Activated naive CD4-positive, alpha-beta T cell (primary cell): ENCODE measurements at places on chromosomes 1 and 21.

DNA sequence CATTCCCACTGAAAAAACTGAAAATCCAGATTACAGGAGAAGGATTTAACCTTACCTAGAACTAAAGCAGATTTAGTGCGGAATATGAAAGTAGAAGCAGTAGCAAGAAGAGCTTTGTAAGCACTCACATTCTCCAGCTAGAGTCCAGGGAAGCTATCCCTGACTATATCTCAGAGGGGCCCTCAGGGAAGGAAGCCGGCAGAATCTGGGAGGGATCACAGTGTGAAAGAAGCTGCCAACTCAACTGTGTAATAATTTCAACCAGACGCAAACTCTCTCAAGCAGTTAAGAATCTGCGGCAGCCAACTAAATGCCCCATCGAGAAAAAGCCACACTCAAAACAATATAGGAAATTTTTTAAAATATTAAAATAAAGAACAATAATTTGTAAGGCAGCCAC lies 163.8 kb downstream of the EIF4G3 start:
- DNase-seq = no peak

GRCh38 chr1:17163789-17164666 lies 40.9 kb upstream of the PADI1 start:
- DNase-seq = no peak

GRCh38 chr1:233561708-233562426 lies 52.0 kb upstream of the KCNK1 start:
- DNase-seq = no peak

DNA sequence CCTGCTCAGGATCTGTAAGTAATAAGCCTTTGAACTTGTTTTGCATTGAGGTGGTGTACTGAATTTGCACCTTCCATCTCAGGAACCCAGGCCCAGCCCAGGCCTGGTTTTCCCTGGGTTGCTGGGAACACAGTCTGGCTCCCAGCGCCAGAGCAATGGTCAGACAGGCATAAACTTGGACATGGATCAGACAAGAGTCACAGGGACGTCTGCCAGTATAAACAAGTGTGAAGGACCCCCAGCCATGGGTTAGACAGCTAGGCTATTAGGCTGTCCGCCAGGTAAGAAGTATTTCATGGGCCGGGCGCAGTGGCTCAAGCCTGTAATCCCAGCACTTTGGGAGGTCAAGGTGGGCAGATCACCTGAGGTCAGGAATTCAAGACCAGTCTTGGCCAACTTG lies 5.5 kb downstream of the IFNLR1 start:
- no peak for DNase-seq

DNA sequence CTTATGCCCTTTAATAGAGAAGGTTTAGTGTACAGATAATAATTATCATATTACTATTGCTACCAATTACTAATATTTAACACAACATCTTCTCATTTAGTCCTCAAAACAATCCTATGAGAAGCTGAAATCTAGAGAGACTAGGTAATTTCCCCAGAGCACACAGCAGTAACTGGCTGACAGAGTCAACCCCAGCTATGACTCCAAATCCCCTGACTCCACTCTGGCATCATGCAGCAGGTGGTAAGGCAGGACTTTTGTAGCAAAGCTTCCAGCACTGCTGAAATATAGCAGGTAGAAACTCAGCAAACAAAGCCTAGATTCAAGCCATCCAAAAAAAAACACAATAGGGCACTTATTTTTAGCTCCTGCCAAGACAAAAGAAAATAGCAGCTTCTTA lies 79.3 kb upstream of the RGS2 start:
- DNase-seq = no peak

DNA sequence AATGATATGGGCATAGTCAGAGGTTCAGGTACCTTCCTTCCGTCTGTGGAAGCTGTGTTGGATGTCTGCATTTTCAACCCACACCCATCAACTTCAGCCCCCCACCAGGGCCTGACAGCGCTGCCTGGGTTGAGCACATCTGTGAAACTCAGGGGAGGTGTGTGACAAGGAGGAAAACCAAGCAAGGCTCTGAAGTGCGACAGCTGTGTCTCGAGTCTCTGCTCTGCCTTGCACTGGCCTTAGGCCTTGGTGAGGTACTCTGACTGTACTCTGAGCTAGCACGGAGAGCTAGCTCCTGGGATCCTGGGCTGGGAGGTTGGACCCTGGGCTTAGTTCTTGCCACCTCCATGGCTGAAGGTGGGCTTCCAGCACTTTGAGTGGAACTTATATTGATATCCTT lies 9.1 kb downstream of the VANGL2 start:
- DNase-seq = no peak

DNA sequence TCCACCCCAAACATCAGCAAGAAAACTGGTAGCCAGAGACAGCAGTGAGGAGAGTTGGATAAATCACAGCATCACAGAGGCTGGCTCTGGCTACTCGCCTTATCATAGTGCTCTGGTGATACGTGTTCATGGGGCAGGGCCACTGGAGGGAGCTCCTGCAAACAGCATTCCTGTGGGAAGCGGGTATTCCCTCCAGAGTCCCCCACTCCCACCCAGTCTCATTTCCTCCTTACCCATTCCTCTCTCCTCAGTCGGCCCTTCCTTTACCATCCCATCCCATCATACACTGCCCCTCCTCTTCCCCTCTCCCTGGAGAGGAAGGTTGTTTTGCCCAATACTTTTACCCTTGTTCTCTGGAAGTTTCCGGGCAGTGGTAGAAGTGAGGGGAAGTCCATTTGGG lies 7.1 kb downstream of the NHLH2 start:
- no peak for DNase-seq

DNA sequence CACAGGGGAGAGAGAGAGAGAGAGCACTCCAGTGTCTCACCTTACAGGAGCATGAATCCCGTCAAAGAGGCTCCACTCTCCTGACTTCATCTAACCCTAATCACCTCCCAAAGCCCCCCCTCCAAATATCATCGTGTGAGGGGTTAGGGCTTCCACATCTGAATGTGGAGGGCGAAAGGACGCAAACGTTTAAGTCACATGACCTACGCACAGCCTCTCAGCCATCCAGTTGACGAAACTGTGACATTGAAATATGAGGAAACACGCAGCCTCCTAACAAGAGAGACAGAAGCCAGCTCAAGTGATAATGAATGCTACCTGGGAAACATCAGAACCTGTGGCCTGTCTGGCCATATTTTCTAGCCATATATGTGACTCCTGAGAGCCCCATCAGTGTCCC lies 63.7 kb downstream of the MATN1 start:
- DNase-seq = no peak

GRCh38 chr1:211259638-211260126 lies 516 bp downstream of the RCOR3 start:
- peak; percentile 30 for DNase-seq

DNA sequence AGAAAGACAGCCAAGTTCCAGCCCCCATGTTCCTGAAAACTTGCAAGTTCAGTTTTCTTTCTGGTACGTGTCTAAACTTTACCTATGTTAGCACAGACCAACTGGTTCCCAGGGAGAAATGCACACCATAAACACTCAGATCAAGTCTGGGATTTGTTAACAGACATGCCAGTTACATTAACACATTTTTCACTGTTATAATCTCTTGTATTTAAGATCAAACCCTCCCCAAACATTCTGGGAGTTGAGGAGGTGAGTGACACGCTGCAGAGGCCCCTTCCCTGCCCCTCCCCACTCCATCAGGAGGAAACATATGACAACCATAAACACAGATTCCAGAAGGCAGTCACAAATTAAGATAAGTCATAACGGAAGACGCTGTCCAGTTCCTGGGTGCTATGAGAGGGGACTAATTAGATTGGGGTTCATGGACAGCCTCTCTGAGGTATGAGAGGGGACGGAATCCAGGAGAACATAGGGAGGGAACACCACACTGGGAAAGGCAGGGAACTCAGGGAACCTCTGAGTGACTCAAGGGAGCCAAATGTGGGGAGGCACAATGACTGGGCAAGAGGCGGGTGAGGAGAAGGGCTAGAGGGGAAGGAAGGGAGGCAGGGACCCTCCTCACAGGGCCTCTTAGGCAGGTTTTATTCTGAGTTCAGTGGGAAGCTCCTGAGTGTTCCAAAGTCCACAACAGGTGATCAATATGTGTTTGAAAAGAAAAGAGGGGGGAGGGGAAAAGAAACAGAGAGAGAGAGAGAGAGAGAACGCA lies 25.0 kb downstream of the DUSP10 start:
- DNase-seq = no peak

DNA sequence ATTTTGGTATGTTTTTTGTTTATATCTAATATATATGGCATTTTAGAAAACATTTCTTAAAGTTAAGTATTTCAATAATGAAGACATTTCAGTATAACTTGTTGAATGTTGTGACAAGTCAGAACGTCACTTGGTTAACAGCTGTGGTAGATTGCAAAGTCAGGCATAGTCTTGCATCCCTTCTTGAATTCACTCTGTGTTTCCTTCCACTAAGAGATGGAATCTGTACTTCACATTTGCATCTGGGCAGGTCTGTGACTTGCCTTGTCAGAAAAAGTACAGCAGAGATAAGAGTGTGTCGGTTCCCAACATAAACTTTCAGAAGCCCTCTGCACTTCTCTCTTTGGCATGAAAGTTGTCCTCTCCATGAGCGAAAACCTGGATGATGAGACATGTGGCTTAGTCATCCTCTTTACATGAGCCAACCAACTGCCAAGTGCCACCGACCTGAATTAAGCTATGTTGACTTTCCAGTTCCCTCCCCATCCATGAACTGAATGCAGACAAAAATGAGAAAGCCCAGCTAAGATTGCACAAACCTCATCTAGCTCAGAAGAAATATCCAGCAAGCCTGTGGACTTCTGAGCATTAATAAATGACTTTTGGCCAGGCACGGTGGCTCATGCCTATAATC lies 1730.2 kb downstream of the MRPL39 start:
- DNase-seq = no peak

GRCh38 chr1:157969697-157970485 lies 23.6 kb upstream of the KIRREL1 start:
- DNase-seq = no peak

DNA sequence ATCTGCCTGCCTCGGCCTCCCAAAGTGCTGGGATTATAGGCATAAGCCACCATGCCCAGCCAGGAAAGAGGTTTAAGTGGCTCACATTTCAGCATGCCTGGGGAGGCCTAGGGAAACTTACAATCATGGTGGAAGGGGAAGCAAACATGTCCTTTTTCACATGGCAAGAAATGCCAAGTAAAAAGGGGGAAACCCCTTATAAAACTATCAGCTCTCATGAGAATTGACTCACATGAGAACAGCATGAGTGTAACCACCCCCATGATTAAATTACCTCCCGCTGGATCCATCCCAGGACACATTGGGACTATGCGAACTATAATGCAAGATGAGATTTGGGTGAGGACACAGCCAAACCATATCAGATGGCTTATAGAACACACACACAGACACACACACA lies 8.8 kb upstream of the KLHL12 start:
- no peak for DNase-seq

- DNase-seq = no peak
These were observed 114.5 kb downstream of the CRYAA start for GRCh38 chr21:43283136-43283924.

- no peak for DNase-seq
These were observed 1.2 kb downstream of the IPO13 start for GRCh38 chr1:43947874-43948437.

DNA sequence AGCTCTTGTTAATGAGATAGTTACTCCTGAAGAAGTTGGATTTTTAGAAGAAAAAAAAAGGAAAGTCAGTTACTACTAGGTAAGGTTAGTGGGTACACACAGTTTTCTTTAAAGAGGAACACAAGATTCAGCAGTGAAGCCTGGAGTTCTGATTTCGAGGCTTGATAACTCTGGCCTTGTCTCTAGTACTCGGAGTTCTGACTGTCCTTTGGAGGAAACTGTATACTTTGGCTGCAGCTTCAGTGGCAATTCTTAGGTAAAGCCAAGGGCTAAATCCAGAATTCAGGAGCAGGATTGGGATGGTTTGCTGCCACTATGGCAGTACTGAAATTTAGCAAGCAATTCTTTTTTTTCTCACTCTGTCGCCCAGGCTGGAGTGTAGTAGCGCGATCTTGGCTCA lies 9.2 kb downstream of the ACADM start:
- no peak for DNase-seq

DNA sequence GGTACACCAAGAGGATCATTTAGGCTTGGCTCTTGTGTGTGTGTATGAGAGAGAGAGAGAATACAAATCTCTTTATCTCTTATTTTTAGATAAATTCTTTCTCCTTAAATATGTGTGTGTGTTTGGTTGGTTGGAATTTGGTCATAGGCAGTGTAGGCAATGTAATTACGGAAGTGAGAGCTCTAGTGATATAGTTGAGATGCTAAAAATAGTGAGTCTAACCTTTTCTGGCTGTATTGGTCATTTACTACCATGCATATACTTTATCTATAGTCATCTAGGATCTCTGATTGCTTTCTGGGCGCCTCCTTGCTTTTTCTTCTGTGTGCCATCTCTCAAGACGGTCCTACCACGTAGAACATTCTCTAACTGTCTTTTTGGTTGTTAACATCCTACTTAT lies 250.2 kb downstream of the NUF2 start:
- DNase-seq = no peak

- DNase-seq = no peak
These were observed 35.8 kb downstream of the SLC2A1 start for GRCh38 chr1:42922687-42923366.

DNA sequence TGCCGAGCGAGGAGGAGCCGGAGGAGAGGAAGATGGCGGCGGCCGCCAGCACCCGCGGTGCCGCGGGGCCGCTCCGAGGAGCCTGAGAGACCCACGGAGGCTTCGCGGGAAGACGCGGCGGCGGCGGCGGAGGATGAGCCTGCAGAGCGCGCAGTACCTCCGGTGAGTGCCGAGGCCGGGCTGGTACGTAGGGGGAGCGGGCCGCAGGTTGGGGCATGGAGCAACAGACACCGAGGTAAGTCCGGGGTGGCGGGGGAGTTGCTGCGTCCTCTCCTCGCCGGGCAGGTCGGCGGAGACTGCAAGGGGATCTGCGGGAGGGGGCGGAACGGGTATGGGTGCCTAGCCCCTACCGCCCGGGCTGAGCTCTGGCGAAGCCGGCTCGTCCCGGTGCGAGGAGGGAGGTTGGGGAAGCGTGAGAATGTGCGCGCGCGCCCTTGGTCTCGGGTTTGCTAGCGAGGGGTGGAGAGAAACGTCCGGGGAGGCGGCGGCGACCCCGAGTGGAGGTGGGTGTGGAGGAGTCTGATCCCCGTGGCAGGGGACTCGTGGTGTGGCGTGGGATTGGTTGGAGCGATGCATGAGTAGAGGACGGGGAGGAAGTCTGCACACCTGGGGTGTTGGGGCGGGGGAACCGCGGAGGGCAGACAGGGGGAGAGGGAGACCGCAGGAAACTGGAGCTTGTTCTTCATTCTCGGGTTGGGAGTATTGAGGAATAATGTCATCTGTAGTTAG lies at the start of gene SMG7:
Gene SMG7 (plus strand): TSS at position 12 of the 729 bp plus-strand sequence. CDS start 122 bp downstream, at position 134.
- peak; percentile 40 for DNase-seq

DNA sequence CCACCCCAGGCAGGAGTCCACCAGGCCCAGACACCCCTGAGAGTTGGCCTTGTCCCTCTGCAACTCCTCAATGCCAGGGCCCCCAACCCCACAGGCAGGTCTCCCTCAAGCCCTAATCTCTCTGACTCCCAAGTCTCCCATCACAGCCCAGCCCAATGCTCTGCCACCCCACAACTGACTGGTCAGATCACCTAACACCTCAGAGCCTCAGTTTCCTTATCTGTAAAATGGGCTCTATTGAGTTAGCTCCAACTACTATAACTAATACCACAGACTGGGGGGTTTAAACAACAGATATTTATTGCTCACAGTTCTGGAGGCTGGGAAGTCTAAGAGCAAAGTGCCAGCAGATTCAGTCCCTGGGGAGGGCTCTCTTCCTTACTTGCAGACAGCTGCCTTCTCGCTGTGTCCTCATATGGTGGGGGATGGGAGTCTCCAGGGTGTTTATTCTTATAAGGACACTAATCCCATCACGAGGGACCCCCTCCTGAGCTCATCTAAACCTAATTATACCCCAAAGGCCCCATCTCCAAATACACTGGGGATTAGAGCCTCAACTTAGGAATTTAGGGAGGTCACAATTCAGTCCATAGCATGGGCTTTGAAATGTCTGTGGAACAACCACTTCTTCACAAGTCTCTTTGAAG lies 34.9 kb upstream of the ZC3H12A start:
- DNase-seq = no peak
